ENCODE measurements at places on chromosomes 6 and 20.

GRCh38 chr20:23336476-23336875 is 14.1 kb upstream of the NXT1 start:
- DNase-seq: no peak

DNA sequence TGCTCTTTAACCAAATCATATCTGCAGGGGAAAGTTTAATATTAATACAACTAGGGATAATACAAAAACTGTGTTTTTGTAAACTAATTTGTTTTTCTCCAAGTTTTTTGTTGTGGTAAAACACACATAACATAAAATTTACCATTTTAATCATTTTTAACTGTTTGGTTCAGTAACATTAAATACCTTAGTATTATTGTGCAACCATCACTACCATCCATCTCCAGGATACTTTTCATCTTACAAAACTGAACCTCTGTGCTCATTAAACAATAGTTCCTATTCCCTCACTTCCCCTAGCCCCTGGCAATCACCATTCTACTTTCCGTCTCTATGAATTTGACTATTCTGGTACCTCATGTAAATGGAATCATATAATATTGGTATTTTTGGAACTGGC is 15.9 kb downstream of the BEND6 start:
- DNase-seq: no peak

- DNase-seq: no peak
Observed at GRCh38 chr6:57017841-57018240, 28.7 kb upstream of the KIAA1586 start.

DNA sequence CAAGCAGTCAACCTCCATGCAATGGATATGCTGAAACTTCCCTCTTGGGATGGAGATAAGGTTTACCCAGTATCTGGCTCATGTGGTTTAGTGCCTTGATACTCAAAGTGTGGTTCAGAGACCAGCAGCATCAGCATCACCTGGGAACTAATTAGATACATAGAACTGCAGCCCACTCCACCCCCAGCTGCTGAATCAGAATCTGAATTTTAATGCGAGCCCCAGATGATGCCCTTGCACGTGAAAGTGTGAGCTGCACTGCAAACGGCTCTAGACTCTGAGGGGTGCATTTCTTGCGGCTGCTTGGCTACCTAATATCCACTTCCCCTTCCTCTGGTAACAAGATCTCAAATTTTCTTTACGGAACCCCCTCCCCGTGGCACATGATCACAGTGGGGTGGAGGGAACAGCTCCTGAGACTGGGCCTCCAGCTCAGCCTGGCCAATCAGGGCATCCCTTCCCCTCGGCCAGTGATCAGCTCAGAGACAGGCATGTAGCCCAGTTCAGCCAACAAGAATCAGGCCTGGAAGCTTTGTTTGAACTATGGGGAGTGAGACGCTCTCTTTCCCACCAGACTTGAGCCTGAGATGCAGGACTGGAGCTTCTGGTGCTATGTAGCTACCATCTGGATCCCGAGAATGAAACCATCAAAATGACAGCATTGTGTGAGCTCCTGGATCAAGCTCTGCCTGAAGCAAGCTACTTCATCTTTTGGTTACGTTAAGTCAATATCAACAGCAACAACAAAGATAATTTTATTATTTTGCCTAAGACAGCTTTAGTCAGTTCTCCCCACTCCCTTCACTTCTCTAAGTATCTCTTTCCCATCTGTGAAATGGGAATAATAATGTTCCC is 12.8 kb downstream of the KCNK15 start:
- DNase-seq: no peak

GRCh38 chr6:111912904-111913303 is 39.7 kb upstream of the FYN start:
- DNase-seq: no peak

Measured in inflammatory macrophage (primary cell).